Stimulated activated CD4-positive, alpha-beta T cell treated with anti-CD3 and anti-CD28 coated beads, Interleukin-4, amount 100 ng/mL, for 4 hours (primary cell): ENCODE measurements at places on chromosomes 4 and X.
A peak's percentile ranks its signal among the peaks of the same experiment; 100 is the strongest.

DNA sequence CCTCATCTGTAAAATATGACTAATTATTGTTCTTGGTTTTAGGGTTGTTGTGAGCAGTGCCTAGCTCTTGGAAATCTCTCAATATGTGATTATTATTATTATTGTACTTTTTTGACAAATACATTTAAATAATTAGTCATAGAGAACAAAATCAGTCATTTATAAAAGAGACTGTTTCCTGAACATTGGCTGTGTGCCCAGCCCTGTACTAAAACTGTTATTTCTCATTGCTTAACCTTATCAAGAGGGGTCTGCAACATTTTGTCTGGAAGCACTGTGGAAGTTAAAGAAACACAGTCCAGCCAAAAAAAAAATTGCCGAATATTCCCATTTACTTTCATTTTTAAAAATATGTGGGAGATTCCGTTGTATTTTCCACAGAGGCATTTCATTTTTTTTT is 989.2 kb upstream of the SLIT2 start:
- DNase-seq: no peak

GRCh38 chrX:151879856-151880255 is 32.8 kb upstream of the MAGEA4 start:
- DNase-seq: no peak

DNA sequence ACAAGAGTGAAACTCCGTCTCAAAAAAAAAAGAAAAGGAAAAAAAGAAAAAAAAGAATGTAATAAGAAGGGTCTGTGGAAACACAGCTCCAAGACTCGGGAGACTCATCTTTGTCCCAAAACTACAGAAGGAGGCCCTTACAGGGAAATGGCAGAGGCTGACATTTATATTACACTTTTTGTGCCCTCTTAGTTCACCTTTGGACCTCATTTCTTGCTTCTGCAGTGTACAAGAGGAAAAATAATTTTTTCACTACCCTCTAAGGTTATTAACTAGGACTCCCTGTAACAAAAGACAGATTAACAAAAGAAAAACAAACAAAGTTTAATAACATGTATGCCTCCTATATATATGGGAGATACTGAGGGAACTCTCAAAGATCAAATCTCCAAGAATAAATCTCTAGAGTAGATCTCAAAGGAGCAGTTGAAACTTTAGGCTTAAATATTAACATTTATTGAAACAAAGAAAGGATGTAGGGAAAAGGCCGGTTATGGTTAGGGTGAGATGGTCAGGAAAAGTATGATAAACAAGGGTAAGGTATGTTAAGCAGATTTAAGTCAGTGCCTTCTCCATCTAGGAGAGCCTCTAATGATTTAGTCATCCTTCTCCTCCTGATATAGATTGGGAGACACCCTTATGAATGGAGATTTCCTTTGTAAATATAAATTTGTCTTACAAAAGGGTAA is 121.3 kb upstream of the JADE1 start:
- DNase-seq: no peak

DNA sequence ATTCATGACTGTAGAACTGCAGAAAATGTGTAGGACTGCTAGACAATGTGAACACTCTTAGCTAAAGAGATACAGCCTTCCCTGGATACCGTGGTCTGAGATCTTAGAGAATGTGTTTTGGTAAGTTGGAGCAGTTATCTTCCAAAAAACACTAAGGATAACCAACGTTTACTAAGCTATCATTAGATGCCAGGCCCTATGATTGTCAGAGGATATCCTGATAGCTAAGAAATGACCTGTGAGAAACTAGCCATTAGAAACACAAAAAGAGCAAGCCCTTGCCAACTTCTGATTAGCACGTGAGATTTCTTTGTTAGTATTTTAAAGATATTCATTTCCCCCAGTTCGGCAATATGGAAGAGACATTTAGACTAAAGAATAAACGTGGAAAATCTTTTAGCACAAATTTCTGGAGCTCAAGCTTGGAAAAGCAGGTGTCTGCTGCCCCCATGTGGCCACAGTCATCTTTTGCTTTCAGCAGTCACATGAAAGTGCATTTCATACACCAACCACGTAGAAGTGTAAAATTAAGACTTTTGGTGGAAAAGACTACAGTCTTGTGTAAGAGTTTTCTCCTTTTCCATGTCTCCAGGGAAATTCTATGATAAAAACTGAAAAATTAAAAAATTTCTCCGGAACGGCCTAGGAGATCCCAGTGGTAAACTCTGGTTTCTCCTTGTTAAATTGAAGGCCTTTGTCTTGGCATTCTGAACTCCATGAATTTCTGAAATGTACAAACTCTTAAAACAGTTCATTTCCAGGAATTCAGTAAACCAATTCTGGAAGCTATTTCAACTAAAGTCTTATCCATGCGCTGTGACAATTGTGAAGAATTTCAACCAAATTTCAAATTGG is 136.4 kb downstream of the ZNF674 start:
- DNase-seq: peak; percentile 65

GRCh38 chr4:53619431-53619830 is 28.1 kb upstream of the LNX1 start:
- no peak for DNase-seq

DNA sequence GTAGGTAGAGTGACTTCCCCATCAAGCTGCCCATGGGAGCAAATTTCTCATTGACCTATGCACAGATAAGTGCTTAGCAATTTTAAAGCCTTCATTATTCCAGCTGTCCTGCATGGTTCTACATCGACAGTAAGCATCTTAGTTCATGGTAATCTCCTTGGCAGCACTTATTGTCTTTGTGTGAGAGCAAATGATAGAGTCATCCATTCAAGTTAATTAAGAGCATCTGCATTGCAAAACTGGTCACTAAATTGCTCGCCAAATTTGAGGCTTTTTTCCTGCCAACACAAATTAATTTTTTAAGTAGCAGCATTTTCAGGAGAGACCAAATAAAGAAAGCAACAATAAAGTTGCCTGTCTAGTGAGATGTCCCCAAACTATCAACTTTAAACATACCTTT is 76.7 kb downstream of the SH3BGRL start:
- DNase-seq: no peak

GRCh38 chrX:118497180-118497818 is 1.7 kb downstream of the DOCK11 start:
- no peak for DNase-seq

DNA sequence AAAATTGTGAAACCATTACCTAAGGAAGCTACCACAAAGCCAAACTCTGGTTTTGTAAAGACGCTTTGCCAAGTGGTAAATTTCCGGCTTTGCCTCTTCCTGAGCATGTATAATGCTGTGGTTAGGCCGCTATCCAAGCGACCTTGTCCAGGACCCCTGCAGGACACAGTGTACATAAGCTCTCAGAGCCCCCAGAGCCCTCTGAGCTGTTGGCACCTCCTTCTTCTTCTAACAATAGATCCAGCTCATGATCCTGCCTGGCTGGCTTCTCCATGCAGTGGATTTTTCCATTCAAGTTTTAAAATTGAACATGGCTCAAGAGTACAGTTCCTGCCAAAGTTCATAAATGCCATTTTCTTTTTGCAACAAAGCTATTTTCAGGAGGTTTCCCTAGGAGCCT is 326.7 kb downstream of the MAPK10 start:
- no peak for DNase-seq

GRCh38 chr4:102563000-102563399 is 61.8 kb downstream of the NFKB1 start:
- no peak for DNase-seq

- no peak for DNase-seq
Measured at GRCh38 chrX:139085404-139085803, 373.9 kb upstream of the FGF13 start.

GRCh38 chrX:14864631-14865030 is 8.2 kb downstream of the FANCB start:
- no peak for DNase-seq

DNA sequence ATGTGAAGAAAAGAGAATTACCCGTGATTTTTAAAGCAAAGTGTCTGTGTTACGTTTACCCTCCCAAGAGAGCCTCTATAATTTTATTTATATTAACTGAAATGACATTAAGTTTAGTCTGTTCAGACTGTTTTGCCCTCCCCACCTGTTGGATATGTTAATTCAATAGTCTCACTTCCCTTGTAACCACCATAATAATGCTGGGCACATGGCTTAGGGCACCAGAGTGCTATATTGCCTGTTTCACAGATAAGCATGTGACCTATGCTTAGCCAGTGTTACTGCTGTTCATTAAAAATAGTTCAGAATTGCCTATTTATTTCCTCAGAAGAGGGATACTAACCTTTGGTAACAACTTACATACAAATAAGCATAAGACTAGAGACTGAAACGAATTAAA is 446.2 kb downstream of the FAT4 start:
- DNase-seq: no peak

DNA sequence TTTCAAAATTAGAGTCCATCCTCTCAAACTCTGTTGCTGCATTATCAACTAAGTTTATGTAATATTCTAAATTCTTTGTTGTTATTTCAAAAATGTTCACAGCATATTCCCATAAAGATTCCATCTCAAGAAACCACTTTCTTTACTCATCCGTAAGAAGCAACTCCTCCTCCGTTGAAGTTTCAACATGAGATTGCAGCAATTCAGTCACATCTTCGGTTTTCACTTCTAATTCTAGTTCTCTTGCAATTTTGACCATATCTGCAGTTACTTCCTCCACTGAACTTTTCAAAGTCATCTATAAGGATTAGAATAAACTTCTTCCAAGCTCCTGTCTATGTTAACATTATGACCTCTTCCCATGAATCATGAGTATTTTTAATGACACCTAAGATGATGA is 216.6 kb upstream of the SLC7A11 start:
- DNase-seq: no peak

DNA sequence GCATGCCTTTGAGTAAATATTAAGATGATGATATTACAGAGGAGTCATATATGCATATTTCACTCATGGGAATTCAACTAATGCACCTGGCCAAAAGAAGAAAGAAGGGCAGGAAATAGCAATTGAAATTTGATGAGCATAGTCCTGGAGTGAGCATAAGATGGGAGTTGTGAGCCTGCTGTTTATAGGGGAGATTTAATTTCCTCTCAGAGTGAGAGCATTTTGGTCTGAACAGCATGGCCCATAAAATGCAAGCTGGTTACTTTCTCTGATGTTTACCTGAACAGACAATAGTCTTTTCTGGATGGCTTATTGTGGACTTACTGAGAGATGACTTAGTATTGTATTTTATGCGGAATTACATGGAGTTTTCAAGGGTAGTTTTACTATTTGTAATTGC is 53.6 kb downstream of the FHIP1A start:
- DNase-seq: no peak
